ENCODE measurements at places on chromosomes 2 and 18.

DNA sequence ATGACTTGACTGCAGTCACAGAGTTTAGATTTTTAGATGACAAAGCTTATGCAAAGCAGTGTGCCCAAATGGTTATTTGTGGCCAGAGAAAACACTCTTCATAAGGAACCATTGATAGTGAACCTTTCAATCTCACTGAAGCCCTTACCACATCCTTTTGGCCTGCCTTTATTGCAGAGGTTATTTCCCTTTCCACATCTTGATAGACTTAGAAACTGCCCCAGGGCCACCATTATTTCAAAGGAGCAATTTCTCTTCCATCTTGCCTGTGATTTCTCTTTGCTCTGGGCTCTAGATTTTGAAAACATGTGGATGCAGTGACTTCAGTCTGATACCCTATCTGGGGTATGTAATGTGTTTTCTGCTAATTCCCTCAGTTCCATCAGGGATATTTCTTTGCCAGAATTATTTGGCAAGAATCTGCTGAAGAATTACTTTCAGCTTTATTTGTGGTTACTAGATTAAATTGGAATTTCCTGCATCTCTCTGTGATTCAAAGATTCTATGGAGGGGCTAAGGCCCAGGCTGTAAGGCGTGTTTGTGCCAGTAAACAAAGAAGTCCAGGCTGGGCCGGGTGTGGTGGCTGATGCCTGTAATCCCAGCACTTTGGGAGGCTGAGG, 51.0 kb downstream of the MOGAT1 start:
- DNase-seq: peak; percentile 62

- DNase-seq: no peak
Measured at GRCh38 chr2:231716666-231717280, 8.4 kb downstream of the PTMA start.

GRCh38 chr2:223989856-223990232, 32.6 kb downstream of the MRPL44 start:
- DNase-seq: no peak

DNA sequence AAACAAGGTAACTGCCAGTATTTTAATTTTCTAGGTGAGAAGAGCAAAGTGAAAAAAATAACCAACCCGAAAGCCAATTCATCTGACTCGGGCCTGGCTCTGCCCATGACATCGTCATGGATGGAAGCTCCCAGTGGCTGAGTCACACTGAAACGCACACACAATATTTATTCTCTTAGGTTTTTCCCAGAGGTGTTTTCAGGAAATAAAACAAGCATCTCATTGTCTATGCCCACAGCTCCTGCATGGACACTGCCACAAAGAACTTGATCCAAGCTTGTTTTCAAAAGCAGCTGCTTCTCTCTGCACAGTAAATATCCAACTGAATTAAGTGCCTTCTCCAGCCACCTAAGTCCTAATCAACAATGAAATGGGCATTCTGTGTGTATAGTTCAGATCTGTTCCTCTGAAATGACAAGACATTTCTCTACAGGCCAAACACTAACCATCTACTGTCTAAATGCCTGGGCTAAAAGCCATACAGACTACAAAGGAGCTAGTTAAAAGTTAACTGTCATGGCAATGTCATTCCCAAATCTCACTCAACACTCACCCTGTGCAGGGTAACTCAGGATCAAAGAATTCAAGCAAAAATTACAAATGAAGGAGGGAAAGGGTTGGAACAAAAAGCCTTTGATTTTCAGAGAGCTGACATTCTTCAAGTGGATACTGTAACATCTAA, 62.9 kb downstream of the RPL31 start:
- no peak for DNase-seq

DNA sequence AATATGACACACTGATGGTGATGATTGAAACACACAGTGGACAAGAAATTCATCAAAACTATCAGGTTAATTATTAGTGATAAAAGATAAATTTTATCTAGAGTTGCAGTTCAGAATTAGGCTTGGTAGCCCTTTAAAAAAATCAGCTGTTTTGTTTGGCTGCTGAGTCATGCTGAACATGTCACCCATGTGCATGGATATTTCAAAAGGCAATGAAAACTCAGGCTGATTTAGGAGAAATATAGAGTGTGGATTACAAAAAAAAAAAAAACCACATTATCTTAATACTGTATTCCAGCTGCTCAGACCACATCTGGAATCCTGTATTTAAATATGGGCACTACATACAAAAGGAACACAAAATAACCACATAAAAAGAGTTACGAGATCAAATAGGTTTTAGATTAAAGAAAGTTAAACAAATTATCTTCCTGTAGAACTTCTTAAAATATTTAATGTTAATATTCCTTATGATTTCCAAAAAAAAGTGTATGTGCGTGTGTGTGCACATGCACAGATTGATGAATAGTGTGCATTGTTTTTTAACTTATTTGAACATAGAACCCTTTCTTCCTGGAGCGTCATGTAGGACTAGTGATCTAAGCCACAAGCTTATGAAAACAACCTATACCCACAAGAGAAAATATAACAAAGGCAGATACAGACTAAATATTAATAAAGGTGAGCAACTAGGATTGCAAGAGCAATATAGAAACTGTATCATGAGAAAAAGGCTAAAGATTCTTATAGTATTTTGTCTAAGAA, 186.2 kb downstream of the STK39 start:
- DNase-seq: peak; percentile 13

DNA sequence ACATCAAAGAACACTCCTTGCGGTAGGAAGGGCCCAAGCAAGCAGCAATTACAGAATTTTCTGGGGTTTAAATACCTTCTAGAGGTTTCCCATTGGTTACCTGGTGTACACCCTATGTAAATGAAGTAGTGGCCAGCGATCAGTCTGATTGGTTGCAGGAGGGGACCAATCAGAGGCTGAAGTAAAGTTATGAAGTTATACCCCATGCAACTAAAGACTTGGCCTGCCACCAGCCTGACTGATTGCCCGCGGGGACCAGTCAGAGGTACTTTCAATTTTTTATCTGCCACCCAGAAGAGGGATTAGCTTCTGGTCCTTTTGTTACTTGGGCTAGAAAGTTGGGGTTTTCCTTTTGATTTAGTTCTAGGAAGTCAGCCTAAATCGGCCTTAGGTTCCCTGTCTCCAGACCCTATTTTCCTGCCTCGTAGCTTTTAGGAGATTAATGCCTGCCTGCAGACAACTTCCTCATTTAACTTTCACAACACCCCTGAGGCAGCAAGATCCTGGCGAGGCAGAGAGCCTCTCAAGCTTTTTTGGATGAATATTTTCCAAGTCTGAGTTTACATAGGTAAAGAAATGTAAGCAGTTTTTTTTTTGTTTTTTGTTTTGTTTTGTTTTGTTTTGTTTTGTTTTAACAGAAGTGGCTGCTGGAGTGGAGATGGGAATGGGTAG, 1.5 kb upstream of the DGUOK start:
- no peak for DNase-seq

DNA sequence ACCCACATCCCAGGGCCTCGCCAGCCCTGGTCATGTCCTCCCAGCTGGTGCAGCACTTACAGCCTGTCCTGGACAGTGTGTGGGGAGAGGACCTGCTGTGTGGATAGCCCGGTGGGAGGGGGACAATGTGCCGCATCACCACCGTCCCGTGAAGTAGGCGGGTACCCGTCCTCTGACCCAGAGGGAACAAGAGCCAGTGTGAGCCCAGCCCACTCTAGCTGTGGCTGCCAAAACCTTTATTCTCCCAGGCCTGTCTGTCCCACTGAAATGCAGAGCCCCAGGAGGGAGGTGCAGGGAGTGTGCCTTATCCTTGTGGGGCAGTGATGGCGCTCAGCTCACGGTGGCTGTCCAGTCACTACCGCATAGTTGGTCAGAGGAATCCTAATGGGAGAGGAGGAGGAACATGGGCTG, 1.7 kb downstream of the TRAF3IP1 start:
- DNase-seq: no peak

DNA sequence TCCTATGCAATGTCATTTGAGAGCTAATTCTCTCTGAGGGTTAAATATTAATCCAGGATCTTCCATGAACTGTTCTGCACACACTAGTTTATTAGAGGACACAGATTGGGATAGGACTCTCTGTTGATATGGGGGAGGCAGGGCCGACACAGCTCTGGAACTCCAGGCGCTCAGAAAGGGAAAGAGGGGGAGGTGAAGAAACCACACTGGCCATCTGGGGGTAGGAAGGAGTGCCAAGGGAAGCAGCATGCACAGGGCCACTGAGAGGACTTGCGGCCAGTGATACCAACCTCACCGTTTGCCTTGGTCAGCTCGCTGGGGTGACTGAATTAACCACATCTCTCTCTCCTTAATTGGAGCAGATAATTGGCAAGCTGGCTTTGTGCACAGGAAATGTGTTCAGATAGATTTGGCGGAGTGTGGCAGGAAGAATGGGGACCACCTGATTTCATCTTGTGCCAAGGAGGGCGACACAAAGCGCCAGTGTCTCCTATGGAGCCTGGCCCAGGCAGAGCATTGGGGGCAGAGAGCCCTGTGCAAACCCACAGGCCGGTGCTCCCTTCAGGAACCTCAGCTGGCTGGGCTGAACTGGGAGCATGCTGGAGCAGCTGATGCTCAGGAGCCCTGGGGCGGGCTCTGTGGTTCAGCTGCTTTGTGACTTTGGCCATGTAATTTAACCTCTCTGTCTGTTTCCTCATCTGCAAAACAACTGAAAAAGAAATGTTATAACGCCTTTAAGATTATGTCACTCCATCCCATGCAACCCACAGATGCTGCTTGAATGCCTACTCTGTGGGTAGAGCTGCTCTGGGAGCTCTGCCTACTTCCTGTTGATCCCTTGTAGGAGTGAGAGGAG, 114.7 kb upstream of the STON1 start:
- DNase-seq: no peak

DNA sequence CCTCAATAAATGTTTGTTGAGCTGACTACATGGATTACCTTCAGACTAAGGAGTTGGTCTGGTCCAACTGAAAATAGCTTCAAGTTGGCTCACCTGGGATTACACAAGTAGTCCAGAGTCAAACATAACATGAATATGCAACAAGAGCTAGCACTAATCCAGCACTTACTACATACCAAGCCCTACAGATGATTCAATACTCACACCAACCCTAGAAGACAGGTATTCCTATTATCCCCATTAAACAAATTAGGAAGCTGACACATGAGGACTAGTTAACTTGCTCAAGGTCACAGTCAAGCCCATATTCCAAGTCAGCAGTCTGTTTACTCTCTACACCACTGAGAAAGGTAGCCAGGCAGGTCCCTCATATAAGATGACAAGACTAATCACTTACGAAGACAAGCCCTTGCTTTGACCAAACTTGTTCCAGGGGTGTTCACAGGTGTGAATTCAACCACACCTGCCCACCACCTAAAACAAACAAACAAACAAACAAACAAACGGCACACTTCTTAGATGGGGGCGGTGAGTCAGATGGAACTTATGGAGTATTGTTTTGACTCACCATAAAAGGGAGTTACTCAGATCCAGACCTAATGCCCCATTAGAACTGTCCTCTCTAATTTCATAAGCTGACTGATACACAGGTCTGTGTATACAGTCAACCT, 29.1 kb downstream of the TMEM131 start:
- no peak for DNase-seq

DNA sequence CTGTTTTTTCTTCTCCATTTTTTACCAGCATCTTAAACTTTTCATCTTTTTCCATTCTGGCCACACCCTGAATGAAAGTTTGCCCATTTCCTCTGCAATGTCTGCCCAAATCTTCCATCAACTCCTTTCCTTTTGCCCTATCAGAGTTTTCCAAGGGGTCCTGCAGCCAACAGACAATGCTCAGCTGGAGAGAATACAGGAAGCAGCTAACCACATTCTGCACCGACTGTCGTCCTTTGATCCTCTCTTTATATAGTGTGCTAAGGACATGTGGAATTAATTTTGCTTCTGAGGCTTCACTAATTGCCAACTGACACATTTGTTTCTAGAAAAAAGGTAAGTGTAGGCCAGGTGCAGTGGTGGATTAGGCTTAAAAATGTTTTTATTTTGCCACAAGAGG, 50.5 kb upstream of the DLX2 start:
- DNase-seq: no peak

- DNase-seq: no peak
Measured at GRCh38 chr2:100601661-100602060, 38.9 kb downstream of the PDCL3 start.

DNA sequence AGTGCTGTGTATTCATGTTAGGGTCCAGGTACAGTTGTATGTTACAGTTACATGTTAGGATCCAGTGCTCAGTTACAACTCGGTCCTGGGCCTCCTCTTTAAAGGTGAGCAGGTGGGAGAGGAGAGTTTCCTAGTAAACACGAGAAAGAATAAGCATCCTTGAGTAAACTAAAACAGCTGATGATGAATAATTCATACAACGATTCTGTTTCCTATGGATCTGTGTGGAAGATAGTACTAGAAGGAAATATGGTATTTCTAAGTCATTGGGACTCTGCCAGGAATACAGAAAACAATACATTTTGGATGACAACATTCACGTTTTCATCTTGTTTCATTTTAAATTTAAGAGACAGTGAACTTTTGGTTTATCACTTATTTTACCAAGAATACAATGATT, 29.5 kb downstream of the SNTG2 start:
- no peak for DNase-seq

GRCh38 chr2:187989925-187990623, 301.6 kb upstream of the GULP1 start:
- DNase-seq: no peak

GRCh38 chr2:62736899-62737559, 31.5 kb downstream of the EHBP1 start:
- DNase-seq: no peak

- DNase-seq: no peak
Measured at GRCh38 chr2:195390686-195391321, 266.2 kb upstream of the SLC39A10 start.

- no peak for DNase-seq
Measured at GRCh38 chr2:217415316-217415715, 555.5 kb upstream of the TNP1 start.

DNA sequence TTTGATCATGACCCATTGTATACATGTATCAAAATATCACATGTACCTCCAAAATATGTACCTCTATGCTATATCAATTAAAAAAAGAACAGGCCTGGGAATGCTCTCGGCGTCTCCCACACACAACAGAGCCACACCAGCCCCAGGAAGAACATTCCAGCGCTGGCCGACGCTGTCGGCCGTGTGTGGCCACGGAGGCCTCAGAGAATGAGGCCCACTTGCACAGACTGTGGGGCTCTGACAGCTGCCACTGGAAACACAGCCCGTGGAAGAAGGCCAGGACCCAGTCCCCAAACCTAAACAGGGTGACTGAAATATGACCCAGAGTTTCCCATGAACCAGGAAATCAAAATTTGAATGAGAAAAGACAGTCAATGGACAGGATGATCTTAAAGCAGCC, 69.7 kb downstream of the EIPR1 start:
- DNase-seq: no peak
